ENCODE measurements at places on chromosomes 5 and 9.

DNA sequence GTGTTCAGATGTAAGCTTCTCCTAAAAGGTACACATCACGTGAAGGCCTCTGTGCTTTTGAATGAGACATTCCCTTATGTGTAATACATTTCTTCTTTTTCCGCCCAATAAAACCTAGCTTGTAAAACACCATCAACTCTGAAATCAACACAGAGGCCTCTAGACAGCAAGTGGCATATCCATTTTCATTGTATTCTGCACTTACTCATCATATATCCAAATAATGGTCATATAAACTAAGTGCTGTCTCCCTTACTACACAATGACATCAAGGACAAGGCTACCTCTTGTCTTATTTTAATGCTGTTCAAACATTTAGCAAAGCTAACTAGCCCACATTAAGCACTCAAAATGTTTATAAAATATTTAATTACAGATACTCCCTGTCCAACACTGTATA, 108.5 kb downstream of the ELAVL2 start:
- no peak for DNase-seq

GRCh38 chr5:57719216-57719615, 236.6 kb upstream of the ACTBL2 start:
- no peak for DNase-seq

DNA sequence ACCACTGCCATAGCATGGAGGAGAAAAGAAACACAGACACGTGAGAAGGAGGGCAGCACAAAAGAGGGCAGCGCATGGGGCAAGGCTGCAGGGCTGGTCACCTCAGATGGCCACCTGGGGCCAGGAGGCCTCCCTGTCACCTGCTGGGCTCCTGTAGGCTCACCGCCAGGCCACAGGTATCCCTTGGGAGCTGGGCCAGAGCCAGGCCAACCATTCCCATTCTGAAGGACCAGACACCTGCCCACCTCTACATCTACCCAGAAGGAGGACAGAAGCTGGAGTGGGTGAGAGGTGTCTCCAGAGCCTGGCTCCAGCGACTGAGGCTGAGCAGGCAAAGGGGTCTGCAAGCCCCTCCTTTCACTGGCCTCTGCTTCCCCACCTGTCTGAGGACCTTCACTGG, 103.1 kb downstream of the PAX5 start:
- DNase-seq, result no peak

GRCh38 chr5:167905919-167906853, 385.3 kb upstream of the WWC1 start:
- DNase-seq, result no peak

GRCh38 chr5:61416420-61416819, 84.4 kb downstream of the ZSWIM6 start:
- DNase-seq, result no peak

GRCh38 chr9:100322954-100323536, 29.7 kb downstream of the TEX10 start:
- DNase-seq, result no peak

GRCh38 chr5:123460296-123460729, 37.1 kb upstream of the CEP120 start:
- no peak for DNase-seq

- DNase-seq, result no peak
These were observed 65.0 kb downstream of the MLLT3 start for GRCh38 chr9:20557285-20557684.

DNA sequence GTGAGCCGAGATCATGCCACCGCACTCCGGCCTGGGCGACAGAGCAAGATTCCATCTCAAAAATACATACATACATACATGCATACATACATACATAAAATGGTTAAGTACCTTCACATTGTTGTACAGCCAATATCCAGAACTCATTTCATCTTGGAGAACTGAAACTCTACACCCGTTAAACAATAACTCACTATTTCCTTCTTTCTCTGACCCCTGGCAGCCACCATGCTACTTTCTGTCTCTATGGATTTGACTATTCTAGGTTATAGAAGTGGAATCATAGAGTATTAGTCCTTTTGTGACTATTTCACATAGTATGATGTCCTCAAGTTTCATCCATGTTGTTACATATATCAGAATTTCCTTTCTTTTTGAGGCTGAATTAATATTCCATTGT, 9.6 kb upstream of the KIF27 start:
- DNase-seq, result no peak

DNA sequence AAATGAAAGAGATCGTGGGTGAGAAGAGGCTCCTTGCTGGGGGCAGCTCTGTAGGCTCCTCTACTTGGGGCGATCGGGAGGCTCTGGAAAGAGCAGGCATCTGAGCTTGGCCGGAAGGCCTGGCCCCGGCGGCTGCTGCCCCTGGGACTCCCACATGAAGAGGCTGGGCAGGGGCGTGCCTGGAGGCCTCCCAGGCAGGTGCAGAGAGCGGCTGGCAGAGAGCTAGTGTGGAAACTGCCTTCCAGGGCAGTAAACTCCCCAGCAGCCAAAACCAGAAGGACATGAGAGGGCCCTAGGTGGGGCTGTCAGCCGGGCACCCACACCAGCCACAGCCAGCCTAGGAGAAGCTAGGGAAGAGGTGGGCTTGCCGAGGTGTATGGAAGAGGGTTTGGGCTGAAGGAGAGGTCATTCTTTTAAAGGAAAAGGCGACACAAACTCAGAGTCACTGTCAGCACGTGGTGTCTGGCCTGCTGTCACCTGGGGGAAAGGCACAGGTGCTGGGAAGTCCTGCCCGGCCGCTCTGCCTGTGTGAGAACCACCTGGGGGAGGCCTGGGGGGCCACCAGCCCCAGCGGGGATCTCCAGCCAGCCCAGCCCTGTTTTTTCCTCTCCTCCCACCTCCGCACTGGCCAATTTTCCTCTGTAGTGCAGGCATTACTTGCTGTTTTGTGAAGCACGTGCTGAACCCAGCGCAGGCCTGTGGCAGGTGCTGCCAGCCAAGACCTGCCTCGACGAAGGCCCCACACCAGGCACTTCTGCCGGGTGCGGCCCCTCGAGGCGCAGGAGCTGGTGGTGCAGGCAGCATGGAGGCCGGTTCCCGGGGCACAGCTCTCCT, 44.8 kb upstream of the EGFL7 start:
- DNase-seq, result no peak

DNA sequence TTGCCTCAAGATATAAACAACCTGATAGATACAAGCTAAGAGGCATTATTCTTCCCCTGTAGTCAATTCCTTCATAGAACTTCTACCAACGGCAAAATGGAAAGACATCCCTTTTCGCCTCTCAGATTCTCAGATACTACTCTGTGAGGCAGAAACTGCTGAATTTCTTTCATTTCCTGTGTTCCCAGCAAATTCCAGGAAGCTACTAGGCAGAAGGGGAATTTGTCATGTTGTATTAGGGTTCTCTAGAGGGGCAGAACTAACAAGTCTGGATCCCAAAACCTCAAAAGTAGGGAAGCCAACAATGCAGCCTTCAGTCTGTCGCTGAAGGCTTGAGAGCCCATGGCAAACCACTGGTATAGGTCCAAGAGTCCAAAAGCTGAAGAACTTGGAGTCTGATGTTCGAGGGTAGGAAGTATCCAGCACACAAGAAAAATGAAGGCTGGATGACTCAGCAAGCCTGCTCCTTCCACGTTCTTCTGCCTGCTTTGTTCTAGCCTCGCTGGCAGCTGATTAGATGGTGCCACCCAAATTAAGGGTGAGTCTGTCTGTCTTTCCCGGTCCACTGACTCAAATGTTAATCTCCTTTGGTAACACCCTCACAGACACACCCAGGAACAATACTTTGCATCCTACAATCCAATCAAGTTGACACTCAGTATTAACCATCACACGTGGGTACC, 15.2 kb downstream of the RNF180 start:
- DNase-seq, result no peak

- no peak for DNase-seq
These were observed 208.6 kb downstream of the DRD1 start for GRCh38 chr5:175235251-175235960.

GRCh38 chr5:147530530-147531389, 20.9 kb upstream of the DPYSL3 start:
- DNase-seq, result no peak

DNA sequence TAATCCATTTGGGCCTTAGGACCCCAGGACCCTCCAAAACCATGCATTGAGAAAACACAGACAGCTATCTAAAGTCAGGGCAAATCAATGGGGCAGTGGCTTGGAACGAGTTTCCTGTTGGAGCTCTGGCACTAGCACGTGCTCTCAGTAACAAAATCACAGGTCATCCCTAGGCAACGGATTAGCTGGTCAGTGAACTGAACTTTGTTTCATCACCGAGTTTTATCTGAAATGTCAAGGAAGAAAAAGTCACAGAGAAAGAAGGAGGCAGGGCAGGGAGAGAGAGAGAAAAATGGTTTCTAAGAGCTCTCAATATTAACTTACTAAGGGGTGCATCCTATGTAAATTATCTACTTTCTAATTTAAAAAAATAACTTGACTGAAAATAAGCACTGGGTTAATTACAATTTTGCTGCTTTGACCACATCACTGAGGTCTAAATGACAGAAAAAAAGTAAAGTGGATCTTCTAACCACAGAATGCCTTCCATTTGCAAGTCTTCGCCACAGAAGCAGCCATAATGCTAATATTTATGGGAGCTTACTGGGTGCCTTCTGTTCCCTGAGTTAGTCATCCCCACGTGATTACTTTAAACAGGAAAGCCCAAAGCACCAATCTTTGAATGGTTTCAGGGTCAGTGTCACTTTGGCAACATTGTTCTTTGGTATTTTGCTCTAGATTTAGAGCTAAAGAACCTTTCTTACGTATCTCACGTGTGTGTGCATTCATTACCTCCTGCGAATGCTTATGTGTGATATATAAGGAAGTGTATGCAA, 503.9 kb downstream of the RASEF start:
- DNase-seq, result no peak

DNA sequence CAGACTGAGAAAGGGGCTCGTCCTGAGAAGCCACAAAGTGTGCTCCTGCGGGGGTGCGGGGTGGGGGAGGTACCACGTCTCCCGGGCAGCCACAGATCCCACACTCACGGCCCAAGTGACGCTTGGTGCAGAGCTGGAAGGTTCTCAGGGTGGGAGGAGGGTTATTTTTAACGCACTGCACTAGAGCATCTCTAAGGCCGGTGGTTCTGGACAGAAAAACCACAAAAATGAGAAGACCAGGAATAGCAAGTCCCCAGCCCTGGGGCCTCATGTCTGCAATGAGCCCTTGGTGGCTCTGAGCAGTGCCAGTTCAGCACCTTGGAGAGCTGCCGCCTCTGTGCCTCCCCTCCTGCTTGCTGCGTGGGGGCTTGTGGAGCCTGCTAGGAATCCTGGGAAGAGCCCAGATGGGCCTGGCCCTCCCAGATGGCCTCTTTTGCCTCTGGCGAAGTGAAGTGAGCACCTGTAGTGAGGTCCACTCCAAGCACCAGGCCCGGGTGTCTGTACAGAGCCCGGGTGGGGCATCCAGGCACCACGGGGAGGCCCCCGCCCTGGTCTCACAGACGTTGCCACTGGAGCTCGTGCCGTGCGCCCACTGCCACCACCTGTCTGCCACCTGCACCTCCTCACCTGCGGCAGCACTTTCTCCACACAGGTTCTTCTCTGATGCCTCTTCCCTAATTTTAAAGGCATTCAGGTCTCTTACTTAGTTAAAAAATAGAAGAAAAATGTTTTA, 48.9 kb upstream of the CACNA1B start:
- no peak for DNase-seq

DNA sequence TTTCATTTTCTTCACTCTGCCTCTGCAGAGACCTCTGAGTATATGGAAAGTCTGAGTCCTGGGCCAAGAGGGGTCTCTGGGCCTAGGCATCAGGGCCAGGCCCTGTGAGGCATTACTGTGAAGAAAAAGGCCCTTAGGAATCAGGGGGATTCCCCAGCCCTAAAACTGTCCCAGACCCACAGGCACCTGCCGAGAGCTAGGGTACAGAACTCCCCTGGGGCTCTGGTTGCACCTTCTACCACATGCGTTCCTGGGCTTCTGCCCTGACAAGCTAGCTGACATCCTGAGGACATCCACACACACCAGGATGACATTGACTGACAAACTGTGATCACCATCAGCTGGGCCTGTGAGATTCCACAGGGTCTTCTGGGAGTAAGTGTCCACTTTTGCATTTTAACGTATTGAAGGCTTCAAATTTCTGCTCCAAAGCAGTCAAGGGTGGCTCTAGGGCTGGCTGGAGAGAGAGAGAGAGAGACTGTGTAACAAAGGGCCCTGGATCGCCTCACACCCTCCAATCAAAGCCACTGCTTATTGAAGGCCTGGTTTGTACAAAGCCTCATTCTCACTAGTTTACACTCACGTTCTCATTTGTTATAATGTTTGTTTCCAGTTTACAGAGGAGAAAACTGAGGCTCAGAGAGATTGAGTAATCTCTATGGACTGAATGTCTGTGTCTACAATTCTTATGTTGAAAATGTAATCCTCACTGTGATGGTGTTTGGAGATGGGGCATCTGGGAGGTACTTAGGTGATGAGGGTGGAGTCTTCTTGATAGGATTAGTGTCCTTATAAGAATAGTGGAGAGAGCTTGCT, 45.1 kb downstream of the TGFBI start:
- no peak for DNase-seq

DNA sequence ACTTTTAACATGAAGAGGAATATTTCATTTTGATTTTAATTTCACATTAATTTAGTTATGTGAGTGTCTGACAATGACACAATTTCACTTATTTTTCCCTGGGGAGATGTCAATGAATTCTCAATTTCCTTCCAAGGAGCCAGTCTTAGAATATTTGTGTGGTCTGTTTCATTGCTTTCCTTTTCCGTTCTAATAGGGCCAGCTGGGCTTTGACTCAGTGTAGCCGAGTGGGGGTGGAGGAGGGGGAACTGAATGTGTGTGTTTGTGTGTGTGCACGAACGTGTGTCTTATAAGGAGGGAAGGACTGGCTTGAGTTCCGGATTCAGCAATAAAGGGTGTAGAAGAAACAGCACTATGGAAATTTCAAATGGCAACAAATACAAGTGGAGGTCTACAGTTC, 100.0 kb downstream of the BASP1 start:
- DNase-seq, result no peak

DNA sequence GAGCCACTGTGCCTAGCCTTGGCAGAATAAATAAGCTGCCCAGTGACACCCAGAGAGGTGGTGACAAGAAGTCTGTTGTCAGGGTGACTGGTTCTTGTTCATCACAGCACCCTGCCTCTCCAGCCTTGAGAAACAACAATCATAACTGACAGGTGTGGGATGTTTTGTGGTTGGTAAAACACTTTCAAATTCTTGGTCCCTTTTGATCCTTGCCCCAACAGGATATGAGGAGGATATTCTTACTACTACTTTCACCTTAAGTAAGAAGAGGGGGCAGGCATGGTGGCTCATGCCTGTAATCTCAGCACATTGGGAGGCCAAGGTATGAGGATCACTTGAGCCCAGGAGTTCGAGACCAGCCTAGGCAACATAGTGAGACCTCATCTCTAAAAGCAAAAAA, 14.2 kb upstream of the FRRS1L start:
- no peak for DNase-seq

- no peak for DNase-seq
These were observed 487.5 kb upstream of the SGCD start for GRCh38 chr5:155839251-155840037.

GRCh38 chr9:136865041-136865767, 904 bp downstream of the EDF1 start:
- DNase-seq, result no peak

GRCh38 chr5:162132348-162132747, 64.8 kb downstream of the GABRG2 start:
- no peak for DNase-seq

- no peak for DNase-seq
These were observed 24.3 kb downstream of the PTPDC1 start for GRCh38 chr9:94108584-94108983.

GRCh38 chr9:135888766-135889394, 18.5 kb downstream of the CAMSAP1 start:
- no peak for DNase-seq

GRCh38 chr9:121637713-121638220, 13.7 kb upstream of the DAB2IP start:
- DNase-seq, result no peak

GRCh38 chr5:135484674-135485086, 32.5 kb upstream of the TIFAB start:
- DNase-seq, result no peak
